ENCODE measurements at places on chromosomes 7 and 10. TPM values are rescaled to one million over a fixed set of nuclear protein-coding genes. Genes with fewer than 3 reads are reported as not detected.

DNA sequence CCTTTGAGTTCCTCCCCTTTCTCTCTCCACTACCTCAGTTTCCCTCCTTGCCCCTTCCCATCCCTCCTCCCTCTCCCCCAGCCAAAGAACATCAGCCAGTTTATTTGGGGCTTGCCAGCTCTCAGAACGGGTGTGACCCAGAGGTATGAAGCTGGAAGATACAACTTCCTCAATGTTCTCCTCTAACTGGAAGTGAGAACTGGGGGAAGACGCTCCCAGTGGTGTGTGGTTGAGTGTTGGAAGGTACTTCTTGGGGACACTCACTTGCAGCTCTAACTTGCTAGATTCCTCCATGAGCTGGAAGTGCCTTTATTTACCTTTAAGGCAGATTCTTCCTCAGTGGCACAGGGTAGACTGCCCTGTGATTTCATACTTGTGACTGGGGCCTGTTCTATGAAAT is 110.5 kb upstream of the HABP2 start:
- DNase-seq, result no peak

DNA sequence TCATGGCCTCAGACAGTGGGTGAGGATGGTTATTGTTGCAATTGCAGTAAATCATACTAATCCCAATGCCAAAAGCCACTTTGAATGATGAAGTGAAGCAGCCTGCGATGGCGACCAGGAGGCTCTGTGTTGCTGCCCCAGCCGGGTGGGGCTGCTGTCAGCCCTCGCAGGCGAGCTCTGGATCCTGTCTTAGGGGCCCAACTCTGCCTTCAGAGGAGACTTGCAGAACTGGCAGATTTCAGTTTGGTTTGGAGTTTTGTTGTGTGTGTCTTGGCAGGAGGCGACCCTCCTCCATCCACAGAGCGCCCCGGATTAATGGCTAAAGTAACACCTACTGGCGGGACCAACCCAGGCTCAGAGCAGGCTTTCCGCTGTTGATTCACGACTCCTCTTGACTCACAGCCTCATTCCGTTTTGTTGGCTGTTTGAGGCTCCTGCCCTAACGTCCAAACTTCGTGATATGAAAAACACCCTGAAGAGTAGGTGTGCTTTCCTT is 67.9 kb upstream of the BMPER start:
- no peak for DNase-seq

DNA sequence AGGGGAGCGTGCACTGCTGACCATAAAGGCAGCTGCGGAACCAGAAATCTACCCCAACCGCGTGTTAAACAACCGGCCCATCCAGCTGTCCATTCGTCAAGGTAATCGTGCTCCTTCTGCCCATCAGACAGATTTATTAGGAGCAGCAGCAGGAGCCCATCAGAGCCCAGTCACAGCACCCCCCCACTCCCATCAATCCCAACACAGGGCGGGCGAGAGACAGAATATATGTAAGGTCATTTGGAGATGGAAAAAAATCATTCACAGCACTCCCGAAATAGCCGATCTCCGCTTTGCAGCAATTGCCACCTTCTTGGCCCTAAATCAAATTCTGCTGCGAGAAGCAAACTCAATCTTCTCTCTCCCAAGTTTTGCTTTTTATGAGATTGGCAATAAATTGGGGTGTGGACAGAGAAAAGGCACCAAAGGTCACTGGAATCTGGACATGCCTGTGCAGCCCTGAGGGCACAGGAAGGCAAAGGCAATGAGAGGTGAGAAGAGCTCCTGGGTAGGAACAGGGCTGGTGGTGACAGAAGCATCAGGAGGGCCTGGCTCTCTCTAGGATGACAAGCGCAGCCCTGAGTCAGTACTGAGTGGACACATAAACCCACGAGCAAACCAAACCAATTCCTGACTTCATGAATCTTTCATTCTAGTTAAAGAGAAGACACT is 145.0 kb upstream of the ZMIZ1 start:
- DNase-seq, result no peak

Gene PRKG1
- total RNA-seq, result 35.6 TPM

DNA sequence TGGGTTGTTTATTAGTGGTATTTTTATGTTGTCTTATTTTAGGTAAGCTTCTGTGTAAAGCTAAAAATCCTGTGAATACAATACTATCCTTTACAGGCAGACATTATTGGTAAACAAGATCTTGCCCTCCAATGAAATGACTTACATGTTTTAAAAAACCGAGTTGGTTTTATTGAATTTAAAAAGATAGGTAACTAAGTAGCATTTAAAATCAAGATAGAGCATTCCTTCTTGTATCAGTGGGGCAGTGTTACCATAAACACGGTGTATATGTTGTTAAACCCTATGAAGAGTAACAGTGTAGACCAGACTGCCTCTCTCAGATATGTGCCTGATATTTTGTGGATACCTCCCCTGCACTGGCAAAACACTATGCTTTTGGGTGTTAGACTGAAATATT is 81.0 kb downstream of the SNX10 start:
- DNase-seq, result no peak

Gene EVX1
- not detected for total RNA-seq

Gene TSPAN12
- total RNA-seq, result 54.9 TPM

- peak; percentile 53 for DNase-seq
These were observed 195.4 kb downstream of the MAD1L1 start for GRCh38 chr7:2037301-2037807.

- DNase-seq, result no peak
These were observed 252.7 kb downstream of the PRPF18 start for GRCh38 chr10:13839430-13839990.

Gene LRRC18
- total RNA-seq, result not detected

- DNase-seq, result no peak
These were observed 510.6 kb upstream of the CNTNAP2 start for GRCh38 chr7:145605963-145606362.

GRCh38 chr10:131896403-131896802 is 4.4 kb upstream of the PPP2R2D start:
- no peak for DNase-seq
